Vagina (tissue), 2 donors: ENCODE measurements at places on chromosomes 16 and 17.

- DNase-seq, result no peak
These were observed 26.9 kb upstream of the FAM20A start for GRCh38 chr17:68627956-68628575.

GRCh38 chr16:13453938-13454553 lies 465.9 kb upstream of the ERCC4 start:
- DNase-seq, result no peak

GRCh38 chr17:50837980-50838954 lies 2.9 kb downstream of the WFIKKN2 start:
- DNase-seq, result no peak

DNA sequence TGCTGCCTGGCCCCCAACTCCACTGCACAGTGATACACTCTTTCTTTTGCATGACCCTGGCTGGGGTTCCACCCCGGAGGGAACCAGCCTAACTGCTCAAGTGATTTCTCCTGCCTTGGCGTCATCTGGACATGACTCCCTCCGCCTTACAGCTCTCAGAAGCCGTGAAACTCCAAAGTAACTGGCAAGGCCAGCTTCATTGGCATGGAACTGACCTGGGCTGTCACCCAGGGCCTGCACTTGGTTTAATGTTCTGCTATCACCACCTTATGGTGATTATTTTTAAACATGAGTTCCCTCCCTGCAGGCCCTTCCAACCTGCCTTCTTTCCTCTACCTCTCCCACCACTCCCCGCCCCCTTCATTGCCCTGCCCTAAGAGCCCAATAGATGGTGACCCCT lies 139.7 kb upstream of the CDH5 start:
- DNase-seq, result no peak

DNA sequence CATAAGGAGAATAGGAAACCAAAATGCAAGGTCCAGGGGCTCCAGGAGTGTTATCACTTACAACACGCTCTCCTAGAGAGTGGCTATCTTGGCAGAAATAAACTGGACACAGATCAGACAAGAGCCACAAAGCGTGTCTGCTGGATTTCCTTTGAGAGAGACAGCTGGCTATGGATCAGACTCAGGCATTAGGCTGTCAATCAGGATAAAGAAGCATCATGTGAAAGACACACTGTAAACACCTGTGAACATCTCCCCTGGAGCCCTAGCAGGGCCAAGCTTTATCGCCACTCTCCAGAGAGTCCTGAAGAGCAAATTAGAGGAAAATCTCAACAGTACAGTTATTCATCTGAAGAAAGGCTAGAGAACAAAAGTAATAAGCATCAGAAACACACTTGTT lies 26.0 kb downstream of the SYCE1L start:
- no peak for DNase-seq

DNA sequence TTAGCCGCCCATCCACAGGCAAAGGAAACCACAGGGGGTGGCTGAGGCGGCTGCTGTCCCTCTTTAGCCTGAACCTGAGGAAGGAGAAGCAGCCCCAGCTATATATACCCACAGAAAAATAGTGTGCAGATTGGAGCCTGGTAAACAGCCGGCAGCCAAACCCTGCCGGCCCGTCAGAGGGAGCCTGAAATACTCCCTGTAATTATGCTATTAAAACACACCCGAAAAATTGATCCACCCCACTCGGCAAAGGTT lies 6.8 kb downstream of the PIEZO1 start:
- no peak for DNase-seq

GRCh38 chr17:27542841-27543463 lies 86.7 kb downstream of the KSR1 start:
- DNase-seq, result no peak

GRCh38 chr16:81593481-81593880 lies 148.9 kb downstream of the CMIP start:
- DNase-seq, result no peak

DNA sequence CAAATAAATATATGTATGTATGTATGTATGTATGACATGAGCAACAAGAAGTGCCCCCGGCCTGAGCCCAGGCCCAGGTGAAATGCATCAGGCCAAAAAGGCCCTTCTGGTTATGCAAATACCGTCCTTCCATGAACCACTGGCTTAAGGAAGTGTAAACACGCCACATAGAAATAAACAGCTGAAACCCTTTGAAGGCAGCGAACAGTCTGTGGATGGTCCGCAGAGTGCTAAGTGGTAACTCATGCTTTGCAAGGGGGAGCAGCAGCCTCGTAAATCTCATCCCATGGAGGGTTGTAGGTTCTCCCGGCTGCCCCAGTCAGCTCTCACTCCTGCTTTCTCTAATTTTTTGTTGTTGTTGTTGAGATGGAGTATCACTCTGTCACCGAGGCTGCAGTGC lies 36.7 kb downstream of the COTL1 start:
- no peak for DNase-seq

DNA sequence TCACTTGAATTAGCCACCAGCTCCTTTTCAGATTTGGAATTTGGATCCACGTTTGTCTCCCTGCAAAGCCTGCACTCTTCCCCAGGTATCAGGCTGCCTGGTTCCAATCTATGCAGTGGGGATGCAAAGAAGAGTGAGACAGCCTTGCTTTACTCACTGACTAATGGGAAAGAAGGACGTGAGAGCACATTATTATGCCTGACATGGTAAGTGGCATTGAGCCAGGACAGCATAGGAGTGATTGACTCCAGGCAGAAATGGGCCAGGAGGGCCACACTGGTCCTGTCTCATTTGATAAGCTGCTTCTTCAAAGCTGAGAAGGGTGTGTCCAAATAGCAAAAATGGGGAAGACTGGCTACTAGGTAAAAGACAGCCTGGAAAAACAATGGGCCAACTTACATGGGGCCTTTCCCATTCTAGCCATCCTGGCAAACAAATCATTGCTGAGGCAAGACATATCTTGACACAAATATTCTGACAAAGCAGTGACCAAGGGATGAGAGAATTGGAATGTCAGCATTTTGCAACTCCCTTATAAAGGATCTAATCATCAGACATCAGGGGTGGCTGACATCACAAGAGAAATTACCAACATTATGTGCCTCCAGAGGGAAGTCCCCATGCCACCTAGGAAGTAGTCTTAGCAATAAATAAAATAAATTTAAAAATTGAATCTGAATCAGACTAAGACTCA lies 38.6 kb downstream of the CDH11 start:
- DNase-seq, result no peak

GRCh38 chr16:75225678-75226515 lies 7.1 kb downstream of the CTRB1 start:
- no peak for DNase-seq

- DNase-seq, result no peak
These were observed 56.2 kb downstream of the SNX11 start for GRCh38 chr17:48163809-48164208.
